ENCODE measurements at places on chromosomes 7 and 10.

GRCh38 chr7:158431941-158432347, 155.7 kb downstream of the PTPRN2 start:
- DNase-seq, result no peak

- DNase-seq, result no peak
These were observed 31.5 kb downstream of the CREB3L2 start for GRCh38 chr7:137970253-137970975.

- no peak for DNase-seq
These were observed 19.0 kb downstream of the COL28A1 start for GRCh38 chr7:7516662-7517061.

DNA sequence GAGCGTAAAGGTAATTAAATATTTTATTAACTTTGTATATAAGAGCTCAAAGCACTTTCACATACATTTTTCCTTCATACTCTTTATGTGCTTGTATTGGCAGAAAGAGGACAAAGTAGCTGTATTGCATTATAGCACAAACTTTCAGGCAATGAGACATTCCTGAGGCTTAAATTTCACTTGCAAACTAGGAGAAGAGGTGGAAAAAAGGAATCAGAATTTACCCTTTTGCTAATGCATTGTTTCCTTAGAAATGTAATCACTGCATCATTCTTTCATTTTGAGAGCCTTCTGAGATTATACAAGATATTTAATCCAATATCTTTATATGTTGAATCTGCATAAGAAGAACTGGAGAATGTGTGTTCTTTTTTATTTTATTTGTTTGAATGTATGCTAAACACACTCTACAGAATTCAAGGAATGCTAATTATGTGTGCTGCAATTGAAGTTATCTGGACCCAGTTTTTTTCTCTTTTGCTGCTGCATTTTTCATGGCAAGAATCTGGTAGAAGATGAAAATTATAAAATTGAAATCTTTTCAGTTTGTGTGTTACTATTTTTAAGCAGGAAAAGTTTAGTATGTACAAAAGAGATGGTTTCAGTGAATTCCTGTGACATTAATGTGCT, 185.1 kb downstream of the NXPH1 start:
- DNase-seq, result no peak

- DNase-seq, result no peak
These were observed 5.8 kb upstream of the FEZF1 start for GRCh38 chr7:122310119-122311021.

DNA sequence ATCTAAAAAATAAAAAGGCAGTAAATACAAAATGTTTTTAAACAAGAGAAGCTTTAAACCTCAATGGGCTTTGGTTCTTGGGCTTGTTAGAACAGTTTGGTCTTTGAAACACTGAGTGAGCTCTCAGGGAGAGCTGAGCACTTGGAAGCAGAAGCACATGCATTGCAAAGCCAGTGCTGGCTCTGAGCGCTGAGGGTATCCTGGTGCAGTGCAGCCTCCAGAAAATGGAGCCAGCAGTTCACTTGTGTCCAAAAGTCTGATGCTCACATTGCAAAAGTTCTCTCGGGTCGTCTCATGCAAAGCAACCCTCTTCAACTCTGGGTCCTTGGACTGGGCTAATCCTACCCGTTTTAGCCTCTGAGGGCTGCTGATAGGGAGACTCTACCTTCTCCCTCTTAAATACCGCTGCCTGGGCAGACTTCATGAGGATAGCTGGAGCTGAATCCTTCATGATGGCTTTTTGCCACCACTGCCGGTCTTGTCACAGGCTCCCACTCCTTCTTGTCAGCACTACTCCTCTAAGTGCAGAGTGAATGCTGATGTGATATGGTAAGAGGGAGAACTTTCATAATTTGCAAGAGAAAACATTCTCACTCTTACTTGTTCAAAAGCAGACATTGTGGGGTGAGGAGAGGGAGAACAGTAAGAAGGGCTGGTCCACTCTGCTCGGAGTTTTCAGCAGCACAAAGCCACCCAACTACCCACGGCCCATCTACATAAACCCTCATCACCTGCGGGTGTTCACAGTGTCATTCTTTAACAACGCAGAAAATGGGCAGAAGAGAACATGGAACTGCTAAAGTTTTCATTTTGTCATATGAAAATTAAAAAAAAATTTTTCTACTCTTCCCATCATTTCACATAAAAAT, 42.2 kb upstream of the BMPER start:
- no peak for DNase-seq

GRCh38 chr7:121480566-121481335, 84.6 kb upstream of the FAM3C start:
- no peak for DNase-seq

- peak; percentile 41 for DNase-seq
These were observed 11.1 kb downstream of the FAM53B start for GRCh38 chr10:124732931-124733570.
